Neural progenitor cell (in vitro differentiated cells): ENCODE measurements at places on chromosomes 6 and 20. TPM values are rescaled to one million over a fixed set of nuclear protein-coding genes. Genes with fewer than 3 reads are reported as not detected.

C2 gene
- 1.1 and 1.4 TPM in 2 replicates for total RNA-seq

MATN4 gene
- total RNA-seq, result 0.06 TPM in 1 of 2 replicates, not detected in the other

CSTF1 gene
- 72.7 and 87.2 TPM in 2 replicates for total RNA-seq

ROS1 gene
- not detected in 2 replicates for total RNA-seq

COL11A2 gene
- 0.49 and 0.99 TPM in 2 replicates for total RNA-seq

SCUBE3 gene
- total RNA-seq, result 9.0 and 11.4 TPM in 2 replicates

HSD17B8 gene
- 4.8 and 9.5 TPM in 2 replicates for total RNA-seq

WFDC5 gene
- total RNA-seq, result not detected in 2 replicates

TAP1 gene
- total RNA-seq, result 6.2 and 6.5 TPM in 2 replicates

C6orf141 gene
- total RNA-seq, result 87.2 and 97.2 TPM in 2 replicates

IPCEF1 gene
- total RNA-seq, result 0.13 and 0.25 TPM in 2 replicates

TXLNB gene
- 0.06 TPM in 2 replicates for total RNA-seq

GSTA2 gene
- not detected in 2 replicates for total RNA-seq

DEFB124 gene
- not detected in 2 replicates for total RNA-seq

RUNX2 gene
- total RNA-seq, result 0.09 and 0.19 TPM in 2 replicates

SMLR1 gene
- total RNA-seq, result not detected in 2 replicates

OXT gene
- total RNA-seq, result not detected in 2 replicates

GRCh38 chr6:156832669-156833068 lies 55.5 kb downstream of the ARID1B start:
- no peak for DNase-seq

DNA sequence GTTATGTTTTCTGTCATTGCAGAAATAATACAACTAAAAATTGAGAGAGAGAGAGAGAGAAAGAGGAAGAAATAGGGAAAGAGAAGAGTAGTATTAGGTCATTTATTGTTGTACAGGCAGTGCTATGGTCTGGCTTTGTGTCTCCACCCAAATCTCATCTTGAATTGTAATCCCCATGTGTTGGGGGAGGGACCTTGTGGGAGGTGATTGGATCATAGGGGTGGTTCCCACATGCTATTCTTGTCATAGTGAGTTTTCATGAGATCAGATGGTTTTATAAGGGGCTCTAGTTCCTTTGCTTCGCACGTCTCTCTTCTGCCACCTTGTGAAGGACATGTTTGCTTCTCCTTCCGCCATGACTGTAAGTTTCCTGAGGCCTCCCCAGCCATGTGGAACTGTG lies 677.4 kb upstream of the CHD6 start:
- DNase-seq, result no peak

- no peak for DNase-seq
These were observed 59.6 kb upstream of the EDN1 start for GRCh38 chr6:12230523-12230922.

- DNase-seq, result peak; percentile 31
These were observed 481 bp downstream of the ZNF133 start for GRCh38 chr20:18288749-18289267.

DNA sequence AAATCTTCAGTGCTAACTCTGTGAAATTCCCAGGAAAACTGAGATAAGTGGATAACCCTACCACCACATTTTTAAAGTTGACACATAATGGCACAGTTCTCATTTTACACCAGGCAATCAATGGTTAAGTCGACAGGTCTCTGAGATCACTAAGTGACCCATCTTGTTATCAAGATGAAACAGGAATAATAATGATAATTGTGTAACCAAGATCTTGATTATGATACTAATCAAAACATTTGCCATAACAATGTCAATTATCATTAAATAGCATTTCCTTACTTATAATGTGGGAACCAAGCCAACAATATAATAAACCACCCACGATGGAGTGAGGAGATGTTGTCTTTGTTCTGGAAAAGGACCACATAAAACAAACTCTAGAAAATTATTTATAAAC lies 541.6 kb downstream of the TFAP2B start:
- DNase-seq, result no peak

GRCh38 chr20:8969146-8969583 lies 99.7 kb upstream of the PLCB4 start:
- DNase-seq, result no peak

- DNase-seq, result no peak
These were observed 144.9 kb downstream of the DNAH8 start for GRCh38 chr6:38860041-38860440.

- DNase-seq, result no peak
These were observed 42.4 kb upstream of the DDR1 start for GRCh38 chr6:30841644-30842504.

DNA sequence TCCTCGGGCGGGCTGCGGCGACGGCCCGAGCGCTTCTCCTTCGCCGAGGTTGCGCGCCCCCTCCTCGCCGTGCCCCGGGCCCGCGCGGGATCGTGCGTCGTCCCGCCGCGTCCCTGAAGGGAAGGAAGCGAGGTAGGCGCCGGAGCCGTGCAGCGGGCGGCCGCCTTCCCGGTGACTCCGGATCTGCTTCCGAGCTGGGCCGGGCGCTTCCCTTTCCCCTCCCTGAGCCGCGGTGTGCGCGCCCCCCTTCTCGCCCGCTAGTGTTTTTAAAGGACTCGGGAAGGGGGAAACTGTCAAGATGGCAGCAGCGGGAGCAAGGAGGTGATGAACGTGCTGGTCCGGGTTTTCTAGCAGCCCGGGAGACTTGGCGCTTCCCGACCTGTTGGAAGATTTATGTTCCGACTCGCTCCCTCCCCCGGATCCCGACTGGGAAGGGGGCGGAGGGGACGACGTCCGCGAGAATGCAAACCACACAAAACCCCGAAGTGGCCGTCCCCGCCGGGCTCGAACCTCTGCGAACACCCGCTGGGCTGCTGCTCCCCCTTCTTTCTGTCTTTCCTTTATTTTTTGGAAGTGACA lies 744 bp upstream of the FOXO3 start:
- peak; percentile 82 for DNase-seq

DNA sequence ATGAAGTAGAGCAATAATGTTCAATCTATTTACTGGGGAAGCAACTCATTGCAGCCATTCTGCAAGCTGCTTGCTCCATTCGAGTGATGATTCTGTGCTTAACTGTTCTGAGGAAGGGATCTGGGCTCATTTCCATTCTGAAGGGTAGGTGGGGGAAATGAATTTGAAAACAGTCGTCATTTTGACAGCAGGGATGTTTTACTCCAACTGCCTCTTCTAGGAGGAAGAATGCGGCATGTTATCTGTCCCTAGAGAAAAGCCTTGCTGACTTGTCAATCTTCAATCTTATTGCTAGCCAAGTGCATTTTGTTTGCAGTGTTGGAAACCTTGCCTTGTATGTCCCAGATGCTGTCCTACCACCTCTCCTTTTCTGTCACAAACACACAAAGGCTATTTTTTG lies 105.9 kb downstream of the PRDM13 start:
- no peak for DNase-seq

DNA sequence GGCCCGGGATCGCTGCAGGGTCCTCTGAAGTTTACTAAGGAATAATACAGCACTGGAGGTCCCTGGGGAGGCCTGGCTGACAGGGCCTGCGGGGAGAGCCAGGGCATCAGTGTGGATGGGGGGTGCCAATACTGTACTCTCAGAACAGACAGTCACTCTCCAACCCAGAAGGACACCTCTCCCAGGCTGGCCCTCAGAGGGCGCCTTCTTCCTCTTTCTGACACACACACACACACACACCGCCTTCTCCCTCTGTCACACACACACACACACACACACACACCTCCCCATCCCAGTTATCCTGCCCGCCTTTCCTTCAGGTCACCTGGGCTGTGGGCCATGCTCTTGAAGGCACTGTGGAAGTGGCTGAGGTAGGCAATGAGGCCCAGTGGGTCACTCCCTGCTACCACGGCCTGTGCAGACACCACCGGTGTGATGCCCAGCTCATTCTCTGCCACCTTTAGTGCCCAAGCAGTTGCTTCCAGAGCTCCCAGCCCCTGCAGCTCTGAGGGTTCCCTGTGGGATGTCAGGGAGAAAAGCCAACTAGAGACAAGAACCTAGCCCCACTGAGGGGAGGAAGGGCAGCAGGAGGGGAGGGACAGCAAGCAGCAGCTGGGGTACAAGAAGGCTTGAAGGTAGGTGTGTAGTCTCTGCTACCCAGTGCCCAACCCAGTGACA lies 7.5 kb downstream of the SMPD2 start:
- no peak for DNase-seq

- DNase-seq, result no peak
These were observed 2.4 kb downstream of the BAG2 start for GRCh38 chr6:57174511-57174907.

DNA sequence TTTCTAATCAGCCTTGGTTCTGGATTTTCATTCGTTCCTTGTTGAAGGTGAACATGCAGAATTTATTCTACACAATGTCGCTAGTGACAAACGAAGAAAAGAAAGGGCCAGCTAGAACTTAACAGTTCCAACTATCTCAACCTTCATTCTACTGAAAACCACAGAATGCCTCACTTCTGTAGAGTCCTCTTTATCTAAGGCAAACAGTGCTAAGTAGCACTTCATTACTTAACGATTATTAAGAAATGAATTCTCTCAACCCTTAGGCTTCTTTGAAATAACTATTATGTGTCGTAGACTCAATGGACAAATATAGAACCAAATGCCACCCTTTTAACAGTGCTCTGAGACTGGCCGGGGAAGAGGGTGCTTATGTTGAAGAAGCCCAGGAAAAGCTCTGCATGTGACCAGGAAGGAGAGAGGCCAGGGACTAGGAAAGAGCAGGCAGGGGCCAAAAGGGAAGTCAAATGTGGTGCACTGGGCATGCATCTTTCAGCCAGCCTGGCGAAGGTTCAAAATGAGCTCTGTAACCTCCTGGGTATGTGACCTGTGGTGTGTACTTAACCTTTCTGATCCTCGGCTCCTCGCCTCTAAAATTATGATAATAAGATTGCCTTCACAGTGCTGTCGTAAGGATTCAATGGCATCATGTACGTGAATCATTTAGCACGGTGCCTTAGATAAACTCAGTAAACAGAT lies 55.4 kb upstream of the BMP2 start:
- no peak for DNase-seq

GRCh38 chr20:21291026-21291425 lies 12.1 kb upstream of the XRN2 start:
- no peak for DNase-seq
